CD4-positive, alpha-beta memory T cell (primary cell): ENCODE measurements at places on chromosomes 5 and 9.

- no peak for DNase-seq
Observed at GRCh38 chr9:1531424-1531823, 481.3 kb downstream of the DMRT2 start.

DNA sequence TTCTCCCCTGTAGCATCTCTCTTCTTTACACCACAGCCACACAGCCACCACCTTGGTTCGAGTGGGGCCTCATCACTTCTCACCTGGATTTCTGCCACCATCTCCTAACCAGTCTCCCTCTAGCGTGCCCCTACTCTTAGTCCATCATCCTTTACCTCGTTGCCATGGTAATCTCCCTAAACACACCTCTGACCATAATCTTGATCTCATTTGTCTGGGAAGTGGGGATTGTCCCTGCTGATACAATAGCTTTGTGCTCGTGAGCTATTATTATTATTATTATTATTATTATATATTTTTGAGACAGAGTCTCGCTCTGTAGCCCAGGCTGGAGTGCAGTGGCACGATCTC lies 76.5 kb upstream of the HSPA9 start:
- DNase-seq: no peak

DNA sequence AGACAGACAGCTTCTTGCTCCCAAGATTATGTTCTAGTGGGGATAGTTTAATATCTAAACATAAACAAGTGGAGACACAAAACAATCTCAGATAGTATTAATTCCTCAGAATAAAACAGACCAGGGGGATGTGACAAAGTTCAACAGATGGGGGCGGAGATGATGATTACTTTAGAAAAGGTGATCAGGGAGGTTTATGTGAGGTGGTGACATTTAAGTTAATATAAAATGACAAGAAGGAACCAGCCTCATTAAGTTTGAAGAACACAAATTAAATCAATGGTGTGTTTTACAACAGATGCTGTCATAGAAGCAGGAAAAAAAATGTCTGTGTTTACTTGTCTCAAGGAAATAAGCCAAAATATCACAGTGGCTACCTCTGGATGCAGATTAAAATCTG lies 119.6 kb upstream of the HMHB1 start:
- DNase-seq: no peak

- no peak for DNase-seq
Observed at GRCh38 chr5:138109463-138110265, 25.8 kb downstream of the WNT8A start.

DNA sequence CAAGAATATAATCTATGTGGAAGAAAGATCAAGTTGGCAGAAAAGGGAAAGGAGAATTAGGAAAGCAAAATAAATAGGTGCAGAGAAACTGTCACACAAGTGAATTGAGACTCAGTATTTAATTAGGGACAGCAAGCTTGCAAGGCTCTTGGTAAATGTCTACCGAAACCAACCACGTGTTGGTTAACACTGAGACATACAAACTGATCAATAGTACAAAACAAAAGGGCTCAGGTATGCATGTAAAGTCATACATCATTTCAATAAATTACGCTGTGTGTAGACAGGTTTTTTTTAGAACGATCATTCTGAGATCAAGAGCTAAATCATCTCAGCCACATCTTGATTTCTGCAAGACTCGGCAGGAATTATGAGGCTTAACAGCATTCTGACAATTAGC lies 225.4 kb downstream of the EBF1 start:
- no peak for DNase-seq

DNA sequence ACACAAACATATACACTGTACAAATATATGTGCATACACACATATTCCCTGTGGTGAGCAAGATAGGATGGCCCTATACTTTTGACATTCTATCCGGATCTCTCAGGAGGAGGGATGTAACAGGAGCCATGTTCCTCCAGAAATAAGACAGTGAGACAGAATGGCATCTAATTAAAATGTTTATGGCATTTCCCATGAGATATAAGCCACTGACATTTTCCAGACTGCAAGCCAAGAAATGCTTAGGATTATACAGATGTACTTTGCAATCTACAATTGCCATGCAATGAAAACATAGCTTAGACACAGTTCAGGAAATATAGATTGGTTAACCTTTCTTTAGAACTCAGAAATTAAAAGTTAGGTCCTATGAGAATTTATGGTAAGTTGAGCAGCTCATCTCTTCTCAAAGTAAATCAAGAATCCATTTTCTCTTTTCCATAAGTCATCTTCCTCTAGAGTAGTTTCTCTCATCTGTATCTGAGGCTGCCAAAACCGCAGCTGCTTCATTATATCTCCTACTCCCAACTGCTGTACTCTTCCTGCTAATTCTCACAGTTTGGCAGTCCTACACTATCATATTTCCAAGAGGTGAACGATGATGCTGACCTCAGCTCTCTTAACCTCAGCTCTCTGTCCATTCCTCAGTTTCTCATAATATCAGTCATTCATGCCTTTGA lies 1719.1 kb downstream of the MAT2B start:
- DNase-seq: no peak

DNA sequence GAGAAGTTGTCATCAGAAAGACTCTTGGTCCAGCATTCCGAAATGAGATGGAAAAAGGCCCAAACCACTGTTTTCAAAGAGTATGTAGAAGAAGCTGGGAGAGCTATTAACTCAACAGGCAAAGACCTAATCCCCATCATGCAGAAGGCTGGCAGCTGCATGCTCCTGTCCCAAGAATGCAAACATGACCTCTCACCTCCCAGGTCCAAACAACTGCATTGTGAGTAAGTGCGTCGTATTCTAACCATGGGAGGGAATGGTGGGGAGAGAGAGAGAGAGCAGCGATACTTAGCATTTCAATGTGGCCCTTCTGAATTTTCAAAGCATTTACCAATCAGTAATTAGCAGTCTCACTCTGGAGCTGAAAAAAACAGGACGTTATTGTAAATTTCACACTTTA lies 27.6 kb downstream of the TRPC7 start:
- DNase-seq: no peak

- DNase-seq: no peak
Observed at GRCh38 chr9:113349445-113350094, at the start of gene BSPRY. BSPRY (plus strand) TSS chr9:113349541; CDS start chr9:113349580, 39 bp downstream.

DNA sequence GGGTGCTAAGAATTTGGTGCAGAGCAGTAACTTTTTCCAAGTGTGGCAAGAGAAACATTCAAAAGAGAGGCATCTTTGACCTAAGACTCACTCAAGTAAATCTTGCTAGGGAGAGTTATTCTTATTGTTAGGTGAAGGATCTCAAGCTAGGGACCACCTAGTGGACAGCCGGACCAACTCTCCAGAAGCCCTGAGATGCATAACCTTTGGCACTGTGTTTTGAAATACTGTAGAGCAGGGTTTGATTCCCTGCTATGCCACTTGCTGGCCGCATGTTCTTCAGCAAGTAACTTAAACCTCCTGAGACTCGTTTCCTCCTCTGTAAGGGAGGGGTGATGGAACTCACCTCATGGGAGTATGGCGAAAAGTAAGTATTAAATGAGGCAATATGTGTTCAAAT lies 336.1 kb upstream of the ADAMTSL1 start:
- DNase-seq: no peak

- no peak for DNase-seq
Observed at GRCh38 chr5:163269624-163270023, 167.8 kb upstream of the CCNG1 start.

DNA sequence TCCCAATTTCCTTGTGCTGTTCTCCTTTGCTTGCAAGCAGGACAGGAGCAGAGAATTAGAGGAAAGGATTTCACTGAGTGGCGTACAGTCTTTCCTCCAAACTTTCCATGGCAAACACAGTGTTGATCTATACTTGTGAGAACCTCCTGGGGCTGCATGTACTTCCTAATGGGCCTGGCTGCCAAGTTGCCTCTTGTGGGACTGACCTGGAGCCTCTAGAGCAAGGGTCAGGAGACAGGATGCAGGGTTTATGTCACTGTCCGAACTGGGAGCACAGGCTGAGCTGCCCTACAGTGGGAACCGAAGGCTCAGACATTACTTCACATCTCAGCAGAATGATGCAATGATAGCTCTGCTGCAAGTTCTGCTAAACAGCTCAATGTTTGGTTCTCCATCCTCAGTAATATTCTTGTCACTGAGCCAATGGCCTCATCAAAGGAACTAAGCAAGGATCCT lies 102.3 kb downstream of the ENC1 start:
- no peak for DNase-seq

- no peak for DNase-seq
Observed at GRCh38 chr9:26891726-26892125, 876 bp downstream of the CAAP1 start.

DNA sequence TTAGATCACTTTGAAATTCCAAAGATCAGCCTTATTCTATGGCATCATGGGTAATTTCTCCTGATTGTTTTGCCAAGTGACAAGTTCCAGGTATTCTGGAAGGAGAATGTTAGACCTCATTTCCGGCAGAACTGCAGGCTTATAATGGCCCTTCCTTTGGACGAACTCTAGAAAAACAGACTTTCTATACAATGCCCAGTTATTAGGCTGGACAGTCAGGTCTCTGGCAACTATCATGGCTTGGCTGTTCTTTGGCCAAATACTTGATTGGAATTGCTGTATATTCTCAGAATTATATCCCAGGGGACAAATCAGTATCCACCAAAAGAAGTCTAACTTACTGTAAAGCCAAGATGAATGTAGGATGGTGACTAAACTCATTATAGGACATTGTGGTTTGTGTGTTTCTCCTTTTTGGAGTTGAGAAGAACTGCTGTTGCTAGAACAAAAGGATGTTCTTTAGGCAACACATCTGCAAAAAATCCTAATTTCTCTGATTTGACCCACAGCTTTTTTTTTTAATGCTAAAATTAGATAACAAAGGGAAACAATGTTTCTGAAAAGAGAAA lies 69.0 kb downstream of the ADAMTSL1 start:
- DNase-seq: no peak

- no peak for DNase-seq
Observed at GRCh38 chr5:61004448-61004847, 59.4 kb downstream of the NDUFAF2 start.

DNA sequence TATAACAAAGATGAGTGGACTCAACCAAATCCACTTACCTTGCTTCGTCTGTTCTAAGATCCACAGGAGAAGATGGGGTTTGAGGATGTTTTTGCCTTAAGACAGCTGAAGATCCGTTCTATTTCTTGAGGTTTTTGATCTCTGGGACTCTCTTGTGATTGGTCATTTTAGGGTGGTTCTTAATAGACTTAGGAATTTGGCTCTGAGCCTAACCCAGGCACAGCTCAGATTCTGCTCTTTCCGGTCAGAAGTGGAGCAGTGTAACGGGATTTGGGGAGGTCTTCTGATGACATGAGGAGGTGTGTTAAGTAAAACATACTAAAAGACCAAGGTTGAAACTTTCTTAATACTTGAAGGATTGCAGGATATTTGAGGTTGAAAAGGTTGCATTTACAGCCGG lies 166.9 kb downstream of the DMRT2 start:
- no peak for DNase-seq

- no peak for DNase-seq
Observed at GRCh38 chr9:14326264-14326826, 12.4 kb upstream of the NFIB start.

- no peak for DNase-seq
Observed at GRCh38 chr9:134399435-134400056, 73.3 kb downstream of the RXRA start.

DNA sequence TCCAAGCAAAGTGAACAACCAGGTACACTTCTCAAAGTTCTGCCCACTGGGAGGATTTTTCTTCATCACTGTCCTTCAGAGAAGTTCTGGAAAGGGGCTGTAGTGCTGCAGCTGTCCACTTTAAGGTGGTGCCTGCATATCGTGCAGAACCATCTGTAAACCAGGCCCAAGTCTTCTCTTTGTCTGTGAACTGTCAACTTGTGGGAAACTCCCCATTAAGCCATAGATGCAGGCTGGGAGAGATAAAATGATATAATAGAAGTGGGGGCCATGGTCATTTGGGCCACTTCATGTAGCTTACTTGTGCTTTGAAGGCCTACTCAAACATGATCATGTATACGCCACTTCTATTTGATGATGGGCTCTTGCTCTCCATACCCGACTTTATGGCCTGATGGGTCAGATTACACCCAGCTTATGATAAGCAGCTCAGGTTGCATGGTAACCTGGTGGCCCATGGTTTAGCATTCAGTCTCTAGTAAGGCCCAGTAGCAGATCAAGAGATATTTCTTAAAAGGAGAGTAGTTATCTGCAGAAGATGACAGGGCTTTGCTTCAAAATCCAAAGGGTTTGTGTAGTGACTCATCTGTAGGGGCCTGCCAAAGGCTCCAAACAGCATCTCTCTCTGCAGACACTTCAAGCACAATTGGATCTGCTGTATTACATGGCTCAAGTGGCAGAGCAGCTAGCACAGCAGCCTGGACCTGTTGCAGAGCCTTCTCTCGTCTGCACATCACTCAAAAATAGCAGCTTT lies 15.7 kb upstream of the BTF3 start:
- no peak for DNase-seq

- DNase-seq: no peak
Observed at GRCh38 chr5:14534773-14535172, 46.8 kb upstream of the OTULINL start.

- no peak for DNase-seq
Observed at GRCh38 chr5:172095368-172096206, 89.1 kb upstream of the FBXW11 start.

GRCh38 chr5:139562847-139563246 lies 1.7 kb downstream of the UBE2D2 start:
- no peak for DNase-seq

DNA sequence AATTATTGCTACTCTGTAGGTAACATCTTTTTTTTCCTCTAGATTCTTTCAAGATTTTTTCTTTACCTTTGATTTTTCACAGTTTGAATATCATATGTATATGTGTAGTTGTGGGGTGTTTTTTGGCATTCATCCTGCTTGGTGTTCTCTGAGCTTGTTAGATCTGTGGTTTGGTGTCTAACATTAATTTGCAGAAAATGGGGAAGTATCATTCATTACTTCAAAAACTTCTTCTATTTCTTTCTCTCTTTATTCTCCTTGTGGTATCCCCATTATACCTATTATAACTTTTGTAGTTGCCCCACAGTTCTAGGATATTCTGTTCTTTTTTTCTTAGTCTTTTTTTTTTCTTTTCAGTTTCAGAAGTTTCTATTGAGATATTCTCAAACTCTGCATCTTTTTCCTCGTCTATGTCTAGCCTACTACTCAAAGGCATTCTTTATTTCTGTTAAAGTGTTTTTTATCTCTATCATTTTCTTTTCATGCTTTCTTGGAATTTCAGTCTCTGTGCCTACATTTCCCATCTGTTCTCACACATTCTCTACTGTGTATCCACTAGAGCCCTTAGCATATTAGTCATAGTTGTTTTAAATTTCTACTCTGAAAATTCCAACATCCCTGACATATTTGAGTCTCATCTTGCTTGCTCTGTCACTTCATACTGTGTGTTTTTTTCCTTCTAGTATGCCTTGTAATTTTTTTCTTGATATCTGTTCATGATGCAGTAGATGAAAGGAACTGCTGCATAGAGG lies 60.1 kb upstream of the GNA14 start:
- DNase-seq: no peak
